ENCODE measurements at places on chromosomes 5 and 9.

GRCh38 chr5:158463938-158464337 is 605.0 kb upstream of the CLINT1 start:
- DNase-seq = peak; percentile 45

- DNase-seq = peak; percentile 97
These were observed 4.1 kb downstream of the NFIL3 start for GRCh38 chr9:91419222-91420191.

DNA sequence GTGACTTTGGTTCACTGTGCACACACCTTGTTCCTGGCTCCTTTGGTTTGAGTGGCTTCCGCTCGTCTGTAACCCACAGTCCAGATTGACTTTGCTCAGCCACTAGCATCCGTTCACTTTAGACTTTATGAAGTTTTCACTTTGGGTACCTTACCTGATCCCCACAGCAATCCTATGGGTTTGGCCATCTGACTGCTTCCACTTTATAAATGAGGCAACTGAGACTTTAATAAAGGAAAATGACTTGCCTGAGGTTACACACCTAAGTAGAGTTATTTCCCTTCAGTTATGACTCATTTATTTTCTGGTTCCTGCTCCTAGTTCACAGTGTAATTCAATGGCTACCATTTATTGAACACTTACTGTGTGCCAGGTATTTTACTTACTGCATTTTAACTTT is 94.2 kb upstream of the SAP30L start:
- DNase-seq = no peak

DNA sequence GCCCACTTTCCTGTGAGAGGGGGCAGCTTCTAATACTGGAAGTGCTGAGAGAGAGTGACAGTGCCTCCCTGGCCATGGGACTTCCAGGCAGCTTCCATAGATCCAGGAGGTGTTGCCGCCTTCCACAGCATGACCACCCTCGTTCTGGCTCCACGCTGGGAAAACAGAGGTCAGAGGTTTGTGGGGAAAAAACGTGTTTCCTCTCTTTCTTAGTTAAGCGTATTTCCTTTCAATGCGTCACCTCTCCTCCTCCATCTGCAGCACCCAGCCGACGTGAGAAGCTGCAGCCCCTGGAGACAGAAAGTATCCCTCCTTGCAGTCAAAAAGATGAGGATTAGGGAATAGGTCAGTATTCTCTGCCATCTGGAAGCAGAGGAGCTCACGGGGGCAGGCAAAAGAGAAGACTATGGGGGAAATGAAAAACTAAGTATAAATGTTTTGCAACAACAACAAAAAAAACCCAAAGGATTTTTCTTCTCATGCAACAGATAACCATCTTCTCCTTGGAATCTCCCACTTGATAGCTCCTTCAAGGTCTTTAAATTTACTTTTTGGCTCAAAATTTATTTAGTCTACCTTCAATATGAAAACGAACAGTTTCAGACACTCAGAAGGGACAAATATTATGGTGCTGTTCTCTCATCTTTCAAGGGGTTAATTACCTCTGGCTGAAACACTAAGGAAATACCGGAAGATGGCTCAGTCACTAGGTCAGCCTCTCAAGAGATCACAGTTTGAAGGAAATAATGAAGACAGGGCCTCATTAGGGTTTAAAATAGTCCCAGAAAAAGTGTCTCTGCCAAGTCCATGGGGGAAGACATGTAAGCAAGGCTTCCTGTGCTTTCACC is 38.0 kb downstream of the MTMR12 start:
- DNase-seq = no peak

- DNase-seq = no peak
These were observed 4.0 kb downstream of the LPCAT1 start for GRCh38 chr5:1519631-1520210.

DNA sequence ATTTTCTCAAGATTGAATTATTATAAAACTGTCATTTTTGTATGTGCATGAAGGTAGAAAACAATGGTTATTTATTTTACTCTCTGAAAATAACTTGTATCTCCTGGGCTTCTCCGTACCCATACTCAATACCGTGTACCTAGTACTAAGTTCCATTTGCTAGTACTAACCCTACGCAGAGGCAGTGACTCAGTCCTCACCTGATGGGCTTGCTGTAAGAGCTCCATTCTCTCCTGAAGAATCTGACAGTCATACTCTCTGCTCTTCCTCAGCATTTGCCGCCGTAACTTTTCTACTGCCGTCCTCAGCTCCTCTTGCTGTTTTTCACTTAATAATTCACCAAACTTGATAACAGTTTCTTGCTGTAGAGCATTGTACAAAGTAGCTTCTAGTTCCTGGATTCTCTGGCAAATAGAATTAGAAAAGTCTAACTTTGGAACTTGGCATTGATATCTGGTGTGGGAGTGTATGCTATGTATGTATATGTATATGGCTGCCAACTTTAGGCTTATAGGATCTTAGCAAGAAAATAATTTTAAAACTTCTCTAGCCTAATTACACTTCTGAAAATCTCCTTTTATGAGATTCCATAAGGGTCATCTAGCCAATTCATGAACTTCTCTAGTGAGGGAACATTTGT is 108.0 kb upstream of the DPYSL3 start:
- no peak for DNase-seq

GRCh38 chr9:79210541-79211243 is 361.1 kb upstream of the TLE4 start:
- DNase-seq = no peak

- DNase-seq = peak; percentile 15
These were observed 38.2 kb downstream of the HMHB1 start for GRCh38 chr5:143850050-143850683.

DNA sequence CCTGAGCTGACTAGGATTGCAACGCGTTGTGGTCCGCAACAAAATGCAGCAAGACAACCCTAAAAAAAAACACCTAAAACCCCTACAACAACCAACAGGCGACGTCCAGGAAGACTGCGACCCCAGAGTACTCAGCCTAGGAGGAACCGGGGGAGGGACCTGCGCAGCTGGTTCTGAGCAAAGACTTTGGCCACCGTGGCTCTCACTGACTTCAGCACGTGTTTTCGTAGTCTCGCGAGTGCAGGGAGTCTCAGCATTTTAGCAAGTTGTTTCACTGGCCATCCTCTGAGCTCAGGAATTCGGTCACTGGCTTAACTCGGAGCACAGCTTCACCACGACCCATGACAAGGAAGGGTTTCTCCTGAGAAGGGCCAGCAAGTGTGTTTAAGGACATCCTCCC is 8.6 kb upstream of the ZDHHC11 start:
- DNase-seq = no peak

DNA sequence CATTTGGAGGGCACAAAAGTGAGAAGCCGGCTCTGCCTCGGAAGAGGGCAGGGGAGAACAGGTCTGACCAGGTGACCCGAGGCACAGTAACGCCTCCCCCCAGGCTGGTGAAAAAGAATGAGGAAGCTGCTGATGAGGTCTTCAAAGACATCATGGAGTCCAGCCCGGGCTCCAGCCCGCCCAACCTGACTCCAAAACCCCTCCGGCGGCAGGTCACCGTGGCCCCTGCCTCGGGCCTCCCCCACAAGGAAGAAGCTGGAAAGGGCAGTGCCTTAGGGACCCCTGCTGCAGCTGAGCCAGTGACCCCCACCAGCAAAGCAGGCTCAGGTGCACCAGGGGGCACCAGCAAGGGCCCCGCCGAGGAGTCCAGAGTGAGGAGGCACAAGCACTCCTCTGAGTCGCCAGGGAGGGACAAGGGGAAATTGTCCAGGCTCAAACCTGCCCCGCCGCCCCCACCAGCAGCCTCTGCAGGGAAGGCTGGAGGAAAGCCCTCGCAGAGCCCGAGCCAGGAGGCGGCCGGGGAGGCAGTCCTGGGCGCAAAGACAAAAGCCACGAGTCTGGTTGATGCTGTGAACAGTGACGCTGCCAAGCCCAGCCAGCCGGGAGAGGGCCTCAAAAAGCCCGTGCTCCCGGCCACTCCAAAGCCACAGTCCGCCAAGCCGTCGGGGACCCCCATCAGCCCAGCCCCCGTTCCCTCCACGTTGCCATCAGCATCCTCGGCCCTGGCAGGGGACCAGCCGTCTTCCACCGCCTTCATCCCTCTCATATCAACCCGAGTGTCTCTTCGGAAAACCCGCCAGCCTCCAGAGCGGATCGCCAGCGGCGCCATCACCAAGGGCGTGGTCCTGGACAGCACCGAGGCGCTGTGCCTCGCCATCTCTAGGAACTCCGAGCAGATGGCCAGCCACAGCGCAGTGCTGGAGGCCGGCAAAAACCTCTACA is 11.8 kb downstream of the QRFP start:
- no peak for DNase-seq

All from MV-4-11 (cell line).